ENCODE measurements at places on chromosomes 3 and 15.

DNA sequence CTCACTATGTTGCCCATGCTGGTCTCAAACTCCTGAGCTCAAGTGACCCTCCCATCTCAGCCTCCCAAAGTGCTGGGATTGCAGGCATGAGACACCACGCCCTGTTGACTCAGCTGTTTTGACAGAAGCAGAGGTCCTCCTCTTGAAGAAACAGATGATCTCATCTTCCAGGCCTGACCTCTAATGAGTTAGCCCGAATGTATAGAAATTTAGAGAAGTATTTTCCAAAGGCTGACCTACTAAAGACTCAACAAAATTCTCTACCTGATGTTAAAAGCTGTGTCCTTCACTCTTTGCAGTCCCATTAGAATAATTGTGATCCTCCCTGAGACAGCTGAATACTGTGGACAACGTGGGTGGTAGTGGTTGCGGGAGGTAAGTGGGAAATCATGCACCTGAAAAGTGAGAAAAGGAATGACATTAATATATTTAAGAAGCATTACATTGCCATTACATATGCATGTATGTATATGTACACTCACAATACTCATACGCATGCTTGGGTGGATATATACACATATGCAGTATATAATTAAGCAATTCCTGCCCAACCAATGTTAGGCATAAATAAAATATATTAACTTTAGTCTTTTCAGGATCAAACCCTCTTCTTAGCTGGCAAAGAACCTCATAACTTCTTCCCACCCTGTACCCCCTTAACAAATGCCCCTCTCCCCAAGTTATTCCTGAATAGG is 204.6 kb upstream of the NR2F2 start:
- no peak for DNase-seq

DNA sequence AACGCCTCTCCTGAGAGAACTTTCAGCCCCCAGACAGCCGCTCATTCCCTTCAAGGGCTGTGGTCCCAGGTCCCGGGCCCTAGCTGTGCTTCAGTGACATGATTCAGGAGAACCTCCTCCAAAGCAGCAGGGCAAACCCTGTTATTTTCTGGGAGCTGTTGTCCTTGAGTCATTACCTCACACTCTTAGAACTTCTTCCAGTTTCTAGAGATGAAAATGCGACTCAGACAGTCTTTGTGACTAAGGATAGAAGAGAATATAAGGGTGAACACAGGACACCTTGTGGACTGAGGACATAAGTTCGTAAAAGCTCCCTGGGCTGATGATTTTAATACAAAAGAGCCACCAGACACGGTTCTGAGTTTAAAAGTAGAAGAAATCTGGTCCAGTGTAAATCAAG is 203.8 kb downstream of the RORA start:
- no peak for DNase-seq

- no peak for DNase-seq
These were observed 42.3 kb downstream of the TP63 start for GRCh38 chr3:189673535-189673934.

- DNase-seq: no peak
These were observed 77.3 kb downstream of the CHRNA7 start for GRCh38 chr15:32107477-32108080.

- DNase-seq: no peak
These were observed 37.4 kb downstream of the SHQ1 start for GRCh38 chr3:72810659-72811434.

DNA sequence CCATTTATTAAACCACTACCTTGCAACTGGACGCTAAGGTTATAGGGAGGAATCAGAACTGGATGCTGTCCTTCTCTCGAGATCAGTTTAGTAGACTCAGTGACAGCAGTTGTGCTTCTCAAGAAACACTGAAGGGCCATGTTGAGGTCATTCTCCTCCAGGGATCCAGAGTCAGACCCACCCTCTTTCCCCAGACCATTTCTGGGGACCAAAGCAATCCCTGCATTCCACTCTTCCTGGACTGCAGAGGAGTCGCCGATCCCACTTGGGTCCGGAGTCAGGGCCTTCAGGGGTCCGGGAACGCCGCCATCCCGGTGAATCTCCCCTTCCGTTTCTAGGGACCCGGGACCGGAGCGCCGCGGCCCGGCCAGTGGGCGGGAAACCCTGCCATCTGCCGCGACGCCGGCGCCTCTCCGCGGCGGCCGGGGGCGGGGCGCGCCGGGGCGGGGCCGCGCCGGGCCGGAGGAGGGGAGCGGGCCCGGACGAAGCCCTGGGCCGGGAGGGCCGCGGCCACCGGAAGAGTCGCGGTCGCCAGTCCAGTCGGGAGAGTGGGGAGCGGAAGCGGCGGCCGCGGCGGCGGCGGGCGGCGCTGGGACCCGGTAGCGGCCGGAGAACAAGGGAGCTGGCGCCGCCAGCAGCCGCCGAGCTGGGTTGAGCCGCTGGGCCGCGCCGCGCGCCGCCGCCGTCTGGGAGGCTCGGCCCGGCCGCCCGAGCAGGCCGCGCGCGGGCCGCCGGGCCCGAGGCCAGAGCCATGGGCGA is at the start of gene DVL3:
Gene DVL3, plus strand, starts transcription at position 493 of the 759 bp plus-strand sequence. Its CDS starts 259 bp downstream, at position 752.
- no peak for DNase-seq

GRCh38 chr15:47964229-47964628 is 156.6 kb upstream of the SLC24A5 start:
- DNase-seq: no peak

Measured in NCI-H1048 (cell line).